ENCODE measurements at places on chromosomes 16 and 17.

DNA sequence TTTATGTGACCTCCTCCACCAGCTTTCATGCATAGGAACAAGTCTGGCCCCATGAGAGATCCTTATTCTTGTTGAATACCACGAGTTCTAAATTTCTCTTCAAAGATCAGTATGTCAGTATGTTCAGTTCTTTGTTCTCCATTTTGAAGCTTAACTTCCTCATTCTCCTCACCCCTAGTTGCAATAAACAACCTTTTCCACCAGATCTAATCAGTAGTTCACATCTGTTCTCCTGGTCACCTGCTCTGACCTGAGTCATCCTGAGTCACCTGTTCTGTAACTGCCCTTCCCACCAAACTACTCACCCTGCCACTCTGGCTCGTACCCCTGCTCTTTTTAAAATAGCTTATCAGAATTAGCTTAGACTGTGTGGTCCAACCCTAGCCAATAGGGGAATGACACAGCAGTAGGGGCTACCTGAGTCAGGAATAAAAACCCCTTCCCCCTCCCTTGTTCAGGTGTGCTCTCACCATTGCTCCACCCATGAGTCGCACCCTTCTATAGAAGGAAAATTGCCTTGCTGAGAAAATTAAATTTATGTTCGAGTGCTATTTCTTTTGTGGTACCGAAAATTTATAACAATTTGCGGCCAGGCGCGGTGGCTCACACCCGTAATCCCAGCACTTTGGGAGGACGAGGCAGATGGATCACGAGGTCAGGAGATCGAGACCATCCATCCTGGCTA is 94.6 kb downstream of the EMP2 start:
- DNase-seq: no peak

GRCh38 chr16:7116734-7117133 is 215.9 kb upstream of the RBFOX1 start:
- no peak for DNase-seq

DNA sequence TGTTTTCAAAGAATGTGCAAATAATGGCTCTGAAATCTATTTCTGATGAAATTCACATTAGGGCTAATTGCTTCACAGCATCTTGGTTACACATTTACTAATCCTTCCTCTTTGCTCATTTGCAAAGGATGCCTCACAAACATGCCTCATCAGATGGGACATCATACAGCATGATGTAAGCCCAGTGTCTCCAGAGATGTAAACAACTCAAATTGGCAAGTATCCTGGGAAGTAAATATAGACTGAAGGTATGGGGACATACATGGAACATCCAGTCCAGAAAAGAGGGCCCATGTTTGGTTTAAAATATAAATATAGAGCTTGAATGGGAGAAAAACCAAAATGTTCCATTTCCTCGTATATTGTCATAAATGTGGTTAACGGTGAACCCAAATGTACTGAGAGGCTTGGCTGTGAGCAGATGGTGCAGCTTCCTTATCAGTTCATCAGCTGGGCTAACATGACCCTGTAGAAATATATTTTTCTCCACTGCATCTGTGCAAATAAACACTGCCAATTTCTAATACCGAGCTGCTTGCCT is 142.9 kb upstream of the NUDT7 start:
- DNase-seq: no peak

GRCh38 chr17:5219536-5219935 is 15.1 kb downstream of the SCIMP start:
- DNase-seq: no peak

GRCh38 chr17:62725791-62726249 is 82.3 kb downstream of the MARCHF10 start:
- no peak for DNase-seq

DNA sequence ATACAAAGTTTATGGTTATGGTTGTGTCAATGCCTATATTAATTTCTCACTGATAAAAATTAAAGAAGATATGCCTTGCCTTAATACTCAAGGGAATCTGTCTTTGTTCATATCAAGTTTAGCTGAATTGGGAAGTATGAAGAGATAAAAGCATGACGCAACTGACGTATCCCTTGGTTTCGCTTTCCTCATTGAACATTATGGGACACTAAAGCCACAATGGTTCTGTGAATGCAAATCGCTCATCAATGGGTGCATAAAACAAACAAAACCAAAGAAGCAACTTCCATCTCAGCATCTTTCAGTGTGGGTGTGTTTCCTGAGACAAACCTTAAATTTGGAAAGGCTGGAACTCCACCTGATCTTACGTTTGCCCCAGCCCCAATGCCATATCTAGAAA is 108.2 kb downstream of the NPIPB5 start:
- DNase-seq: no peak

- DNase-seq: no peak
These were observed 3.8 kb upstream of the TMC7 start for GRCh38 chr16:18979936-18980335.

- DNase-seq: no peak
These were observed 219.5 kb downstream of the MSI2 start for GRCh38 chr17:57475796-57476195.

DNA sequence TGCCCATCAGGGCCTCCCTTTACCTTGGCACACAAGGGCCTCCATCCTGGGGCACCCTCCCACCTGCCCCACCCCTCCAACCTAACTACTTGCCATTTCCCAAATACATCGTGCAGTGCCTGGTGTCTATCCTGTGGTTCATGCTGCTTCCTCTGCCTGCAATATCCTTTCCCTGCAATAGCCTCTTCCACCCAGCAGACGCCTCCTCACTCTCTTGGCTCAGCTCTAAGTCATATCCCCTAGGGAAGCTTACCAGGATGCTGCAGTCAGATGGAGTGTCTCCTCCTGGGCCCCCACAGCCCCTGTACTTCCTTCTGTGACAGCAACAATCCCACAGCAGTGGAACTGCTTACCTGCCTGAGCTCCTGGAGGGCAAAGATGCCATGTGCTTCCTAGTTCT is 36.7 kb downstream of the CCDC182 start:
- DNase-seq: no peak

DNA sequence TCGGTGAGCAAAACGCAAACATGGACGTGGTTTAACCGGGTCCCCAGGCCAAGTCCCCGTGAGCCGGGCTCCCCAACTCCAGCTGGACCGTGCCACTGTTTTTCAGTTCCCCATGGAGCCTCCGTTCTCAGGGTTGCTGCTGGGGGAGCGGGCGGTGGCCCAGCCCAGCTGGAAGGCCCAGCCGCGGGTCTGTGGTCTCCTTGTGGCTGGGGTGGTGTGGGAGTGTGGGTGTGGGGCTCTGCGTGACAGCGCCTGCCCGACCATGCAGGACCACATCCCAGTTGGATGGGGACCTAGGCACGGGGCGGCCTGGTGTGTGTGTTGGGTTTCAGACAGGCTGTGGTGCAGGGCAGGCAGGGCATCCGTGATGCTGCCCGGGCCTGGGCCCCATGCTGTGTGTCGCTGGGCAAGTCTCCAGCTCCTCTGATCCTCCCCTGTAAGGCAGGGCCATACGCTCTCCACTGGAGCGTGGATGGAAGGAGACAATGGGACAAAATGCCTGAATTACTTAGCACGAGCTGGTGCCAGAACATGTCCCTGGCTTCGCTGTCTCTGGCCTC is 40.3 kb downstream of the COX4I1 start:
- DNase-seq: no peak

DNA sequence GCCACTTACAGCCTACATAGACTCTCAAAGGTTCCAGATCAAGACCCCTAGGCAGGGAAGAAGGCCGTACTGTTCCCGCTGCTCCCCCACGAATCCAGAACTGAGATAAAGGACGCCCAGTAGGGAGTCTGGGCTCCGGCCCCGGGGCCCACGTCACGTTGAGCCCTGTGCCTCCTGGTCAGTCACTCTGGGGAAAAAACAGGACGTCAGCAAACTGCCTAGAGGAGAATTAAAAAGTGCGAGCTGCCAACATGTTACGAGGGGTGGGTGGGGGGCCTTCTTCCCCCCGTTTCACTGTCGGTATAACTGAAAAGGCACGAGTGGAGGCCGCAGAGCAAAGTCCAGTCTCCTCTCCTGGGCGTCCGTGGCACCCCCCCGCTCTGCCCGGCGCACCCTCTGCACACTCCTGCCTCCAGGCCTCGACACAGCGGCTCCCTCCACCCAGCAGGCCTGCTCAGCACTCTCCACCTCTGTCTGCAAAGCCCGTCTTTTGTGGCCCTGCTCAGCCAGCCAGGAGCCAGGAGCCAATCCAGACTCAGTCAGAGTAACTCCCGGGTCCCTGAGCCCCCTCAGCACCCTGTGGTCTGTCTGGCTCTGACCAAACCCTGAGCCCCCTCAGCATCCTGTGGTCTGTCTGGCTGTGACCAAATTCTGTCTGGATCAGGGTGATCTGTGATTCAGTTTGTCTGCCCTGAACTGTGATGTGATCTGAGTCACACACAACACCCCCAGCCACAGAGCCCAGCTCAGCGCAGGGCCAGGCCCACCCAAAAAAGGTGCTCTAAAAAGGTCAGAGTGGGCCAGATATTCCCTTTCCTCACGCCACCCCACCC is 6.2 kb downstream of the ITGAE start:
- no peak for DNase-seq

DNA sequence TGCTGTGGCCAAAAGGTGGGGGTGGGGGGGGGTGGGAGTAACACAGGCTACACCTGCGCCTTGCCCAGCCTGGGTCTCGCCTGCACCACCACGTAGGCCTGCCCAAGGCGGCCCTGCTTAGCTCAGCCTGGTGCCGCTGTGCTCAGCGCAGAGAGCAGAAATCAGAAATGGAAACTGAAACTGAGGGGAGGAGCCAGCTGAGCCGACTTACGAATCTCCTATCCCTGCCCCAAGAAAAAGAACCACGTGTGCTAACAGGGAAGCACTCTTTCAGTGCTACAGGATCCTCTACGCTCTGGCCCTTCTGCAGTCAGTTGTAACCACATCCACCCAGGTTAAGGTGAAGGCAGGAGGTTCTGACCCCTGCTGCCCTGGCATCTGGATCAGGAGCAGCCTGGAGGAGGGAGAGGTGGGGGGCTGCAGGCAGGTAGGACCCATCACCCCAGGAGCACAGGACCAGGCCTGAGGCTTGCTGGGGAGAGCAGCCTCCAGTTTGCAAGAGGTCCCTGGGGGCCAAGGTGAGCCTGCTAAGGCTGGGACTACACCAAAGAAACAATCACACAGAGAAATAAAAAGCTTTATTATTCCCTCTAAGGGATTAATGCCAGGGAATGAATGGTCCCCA is at the start of gene DHX58:
Gene DHX58, minus strand, starts transcription at position 163 of the 625 bp plus-strand sequence. CDS start 822 bp downstream, outside the sequence.
- peak; percentile 75 for DNase-seq

DNA sequence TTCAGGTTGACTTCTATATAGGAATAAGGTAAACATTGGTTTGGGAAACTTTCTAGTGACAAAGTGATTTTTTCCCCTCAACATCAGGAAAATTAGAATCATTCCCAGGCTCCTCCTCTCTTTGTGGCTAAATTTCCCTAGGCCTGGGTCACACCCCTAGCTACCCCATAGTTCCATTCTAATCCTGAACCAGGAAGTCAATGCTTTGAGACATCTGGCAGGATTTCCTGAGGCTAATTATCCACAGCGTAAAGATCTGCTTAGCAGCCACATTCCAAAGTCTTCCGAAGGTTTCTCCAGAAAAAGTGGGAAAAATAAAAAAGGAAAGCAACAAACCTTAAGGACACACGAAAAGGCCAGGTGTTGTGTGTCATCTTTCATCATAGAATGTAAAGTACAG is 60.3 kb upstream of the CORO6 start:
- DNase-seq: peak; percentile 71

GRCh38 chr17:32876417-32877163 is at the start of gene MYO1D:
Gene MYO1D, minus strand, starts transcription at chr17:32877124. Its CDS starts 252 bp downstream, at chr17:32876872.
- no peak for DNase-seq

- DNase-seq: peak; percentile 84
These were observed 3.6 kb upstream of the XAF1 start for GRCh38 chr17:6752068-6752909.

DNA sequence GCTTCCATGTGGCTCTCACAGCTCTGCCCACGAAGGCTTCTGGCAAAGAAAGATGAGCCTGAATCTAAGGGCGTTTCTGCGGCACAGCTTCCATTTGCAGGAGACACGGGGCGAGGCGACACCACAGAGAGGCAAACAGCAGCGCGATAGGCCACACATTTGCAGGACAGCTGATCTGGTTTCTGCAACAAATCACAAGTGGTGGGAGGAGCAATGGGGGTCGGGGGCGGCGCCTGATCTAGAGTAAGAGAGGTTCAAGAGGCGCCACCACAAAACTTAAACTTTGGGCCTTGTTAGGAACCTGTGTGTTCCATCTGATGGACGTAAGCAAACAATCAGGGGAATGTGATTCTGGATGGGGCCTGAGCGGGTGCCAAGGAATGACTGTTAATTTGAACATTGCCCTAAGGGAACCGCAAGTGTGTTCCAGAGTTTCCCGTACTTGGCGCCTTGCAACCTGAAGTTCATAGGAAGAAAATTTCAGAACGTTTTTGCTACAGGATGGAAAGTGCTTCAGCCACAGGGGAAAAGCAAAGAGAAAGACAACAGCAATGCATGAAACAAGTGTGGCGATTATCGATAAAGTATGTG is 18.9 kb upstream of the ENPP7 start:
- DNase-seq: no peak

- DNase-seq: no peak
These were observed 946 bp upstream of the TMEM256 start for GRCh38 chr17:7404737-7405349.

DNA sequence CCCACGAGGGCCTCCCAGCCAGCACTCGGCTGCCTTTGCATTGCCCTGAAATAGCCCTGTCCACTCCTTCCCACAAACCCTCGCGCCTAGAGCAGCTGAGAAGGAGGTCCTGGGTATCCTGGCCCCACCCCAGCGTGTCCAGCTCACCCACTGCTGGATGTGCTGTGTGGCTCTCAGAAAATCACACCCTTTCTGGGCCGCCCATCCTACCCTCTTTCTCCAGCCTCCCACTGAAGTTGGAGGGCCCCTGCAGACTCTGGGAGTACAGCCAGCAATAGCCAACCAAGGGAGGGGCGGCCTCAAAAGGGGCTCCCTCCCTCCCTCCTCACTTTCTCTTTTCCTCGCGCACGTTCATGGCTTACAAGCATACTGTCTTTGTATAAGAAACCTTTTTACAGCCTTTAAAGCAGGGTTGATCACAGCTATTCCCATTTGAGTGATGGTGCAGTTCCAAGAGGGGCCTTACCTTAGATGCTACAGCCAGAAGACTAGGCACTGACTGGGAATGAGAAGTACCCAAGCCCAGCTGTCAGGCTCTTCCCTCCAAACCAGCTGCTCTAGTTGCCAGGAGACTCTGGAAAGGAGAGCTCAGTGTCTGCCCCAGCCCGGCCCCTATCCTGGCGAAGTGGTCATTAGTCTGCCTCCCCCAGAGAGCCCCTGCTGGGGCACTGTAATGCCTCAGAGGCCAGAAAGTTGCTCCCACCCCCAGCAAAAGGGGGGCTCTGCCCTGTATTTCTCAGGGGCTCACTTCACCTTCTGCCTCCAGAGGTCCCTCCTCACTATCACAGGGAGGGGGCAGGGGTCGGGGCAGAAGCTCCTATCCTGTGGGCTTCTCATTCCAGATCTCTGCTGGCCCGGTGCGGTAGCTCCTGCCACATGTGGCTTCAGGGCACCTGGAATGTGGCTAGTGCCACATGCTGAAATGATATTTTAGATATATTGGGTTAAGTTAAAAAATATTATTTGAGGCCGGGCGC is 38.1 kb downstream of the DCAKD start:
- no peak for DNase-seq

GRCh38 chr17:63443053-63443452 is 3.1 kb downstream of the CYB561 start:
- no peak for DNase-seq

GRCh38 chr16:89167425-89167941 is 4.1 kb upstream of the CDH15 start:
- no peak for DNase-seq

Data from pulmonary artery endothelial cell (primary cell).